Aorta (tissue), 5 donors: ENCODE measurements at places on chromosomes 3 and 15. TPM values are rescaled to one million over a fixed set of nuclear protein-coding genes. Genes with fewer than 3 reads are reported as not detected.

DNA sequence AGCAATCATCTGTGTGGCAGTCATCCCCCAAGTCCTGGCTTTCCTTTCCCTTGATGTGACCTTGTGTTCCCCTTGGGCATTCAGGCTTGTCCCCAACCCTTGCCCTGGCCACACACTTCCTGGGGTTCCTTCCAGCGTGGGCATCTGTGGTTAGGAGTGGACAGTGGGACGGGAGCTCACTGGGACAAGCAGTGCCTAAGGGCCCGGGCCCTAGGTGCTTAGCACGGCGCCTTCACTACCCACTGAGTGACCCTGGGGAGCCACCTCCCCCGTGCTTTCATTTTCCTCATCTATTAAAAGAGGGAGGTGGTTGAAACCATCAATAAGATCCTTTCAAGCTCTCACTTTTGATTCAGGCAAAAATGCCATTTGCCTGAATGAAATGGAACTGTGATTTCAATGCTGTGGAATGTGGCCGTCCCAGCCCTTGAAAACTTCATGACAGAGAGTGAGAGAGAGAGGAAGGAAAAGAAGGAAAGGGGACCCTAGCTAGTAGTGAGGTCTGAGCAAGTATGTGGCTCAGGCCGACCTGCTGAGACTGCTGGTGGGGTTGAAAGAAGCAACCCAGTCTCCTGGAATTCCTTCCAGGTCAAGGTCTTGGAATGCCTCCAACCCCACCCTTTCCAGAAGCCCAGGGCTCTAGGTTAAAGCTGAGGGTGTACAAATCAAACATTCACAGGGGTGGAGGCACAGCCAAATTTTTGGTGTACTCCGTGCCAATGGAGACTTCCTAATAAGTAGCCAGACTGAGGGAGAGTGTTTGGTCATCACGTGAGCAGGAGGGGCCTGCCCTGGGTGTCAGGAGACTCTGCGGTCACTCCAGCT lies 302.9 kb downstream of the TLE3 start:
- DNase-seq: peak; percentile 84
- H3K4me1 ChIP-seq: no peaks in the 10 kb centered on the region
- H3K4me3 ChIP-seq: no peak overlapping the region
- no peaks in the 10 kb centered on the region for H3K27me3 ChIP-seq
- H3K36me3 ChIP-seq: no peaks in the 10 kb centered on the region

IL17RE gene
- 11.0 TPM for total RNA-seq

- H3K27me3 ChIP-seq: no peaks in the 10 kb centered on the region
- no peaks in the 10 kb centered on the region for H3K4me1 ChIP-seq
- H3K27ac ChIP-seq: no peak overlapping the region
- DNase-seq: no peak
- H3K36me3 ChIP-seq: no peaks in the 10 kb centered on the region
- no peak overlapping the region for H3K4me3 ChIP-seq
Measured at GRCh38 chr3:13139471-13140065, 66.3 kb upstream of the IQSEC1 start.

GRCh38 chr15:60935130-60935529 lies 294.0 kb downstream of the RORA start:
- peaks cover 1% of the 10 kb centered on the region for H3K4me1 ChIP-seq
- H3K4me3 ChIP-seq: no peak overlapping the region
- no peaks in the 10 kb centered on the region for H3K36me3 ChIP-seq
- H3K27me3 ChIP-seq: no peaks in the 10 kb centered on the region

GUCA1C gene
- not detected for total RNA-seq

- DNase-seq: peak; percentile 45
- no peaks in the 10 kb centered on the region for H3K4me1 ChIP-seq
- H3K4me3 ChIP-seq: no peak overlapping the region
Measured at GRCh38 chr3:139935866-139936817, 1.2 kb downstream of the CLSTN2 start.

DNA sequence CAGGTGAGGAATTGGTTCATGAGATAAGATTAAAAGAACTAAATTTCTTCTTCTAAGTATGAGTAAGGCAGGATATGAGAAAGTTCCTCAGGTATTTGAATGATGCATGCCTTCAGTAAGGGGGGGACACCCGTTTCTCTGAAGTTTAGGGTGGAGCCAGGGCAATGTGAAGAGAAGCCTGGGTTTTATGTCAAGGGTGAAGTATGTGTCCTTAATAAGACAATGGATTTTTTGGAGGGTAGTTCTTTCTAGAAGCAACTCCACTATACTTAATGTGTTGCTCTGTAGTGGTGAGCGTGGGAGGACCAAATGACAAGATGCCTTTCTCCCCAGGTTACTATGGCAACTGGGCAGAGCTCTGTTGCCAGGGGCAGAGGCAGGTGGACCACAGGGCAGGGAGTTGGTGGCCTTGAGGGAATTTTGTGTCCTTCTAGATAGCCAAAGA lies 44.0 kb downstream of the PHLDB2 start:
- no peaks in the 10 kb centered on the region for H3K36me3 ChIP-seq
- no peak overlapping the region for H3K27ac ChIP-seq
- no peak overlapping the region for H3K4me3 ChIP-seq
- H3K4me1 ChIP-seq: peaks cover 12% of the 10 kb centered on the region
- no peaks in the 10 kb centered on the region for H3K27me3 ChIP-seq
- DNase-seq: no peak

DGKG gene
- total RNA-seq: 37.1 TPM

DNA sequence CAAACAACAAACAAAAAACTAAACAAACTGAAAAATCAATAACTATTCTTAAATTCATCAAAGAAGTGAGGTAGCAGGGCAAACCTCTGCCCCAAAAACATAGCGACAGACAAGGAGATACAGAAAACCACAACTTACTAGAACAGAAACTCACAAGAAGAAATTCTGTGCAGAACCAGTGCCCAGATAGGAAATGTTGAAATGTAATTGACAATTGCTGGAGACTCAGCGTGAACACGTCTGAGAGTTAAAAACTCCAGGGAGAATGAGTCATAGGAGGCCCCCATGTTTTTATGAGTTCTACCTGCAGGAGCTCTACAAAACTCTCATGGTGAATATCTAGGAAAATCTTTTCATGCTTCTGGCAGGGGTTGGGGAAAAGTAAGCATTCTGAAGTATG lies 95.5 kb upstream of the SETMAR start:
- H3K4me1 ChIP-seq: no peaks in the 10 kb centered on the region
- H3K4me3 ChIP-seq: no peak overlapping the region
- H3K36me3 ChIP-seq: no peaks in the 10 kb centered on the region
- H3K27me3 ChIP-seq: no peaks in the 10 kb centered on the region
- DNase-seq: no peak
- no peak overlapping the region for H3K27ac ChIP-seq

PEAK1 gene
- total RNA-seq: 96.0 TPM

METTL6 gene
- 13.3 TPM for total RNA-seq
